ENCODE measurements at places on chromosomes 2 and 18.
A peak's percentile ranks its signal among the peaks of the same experiment; 100 is the strongest.

- DNase-seq = no peak
These were observed 271.2 kb downstream of the EN1 start for GRCh38 chr2:118576109-118576855.

DNA sequence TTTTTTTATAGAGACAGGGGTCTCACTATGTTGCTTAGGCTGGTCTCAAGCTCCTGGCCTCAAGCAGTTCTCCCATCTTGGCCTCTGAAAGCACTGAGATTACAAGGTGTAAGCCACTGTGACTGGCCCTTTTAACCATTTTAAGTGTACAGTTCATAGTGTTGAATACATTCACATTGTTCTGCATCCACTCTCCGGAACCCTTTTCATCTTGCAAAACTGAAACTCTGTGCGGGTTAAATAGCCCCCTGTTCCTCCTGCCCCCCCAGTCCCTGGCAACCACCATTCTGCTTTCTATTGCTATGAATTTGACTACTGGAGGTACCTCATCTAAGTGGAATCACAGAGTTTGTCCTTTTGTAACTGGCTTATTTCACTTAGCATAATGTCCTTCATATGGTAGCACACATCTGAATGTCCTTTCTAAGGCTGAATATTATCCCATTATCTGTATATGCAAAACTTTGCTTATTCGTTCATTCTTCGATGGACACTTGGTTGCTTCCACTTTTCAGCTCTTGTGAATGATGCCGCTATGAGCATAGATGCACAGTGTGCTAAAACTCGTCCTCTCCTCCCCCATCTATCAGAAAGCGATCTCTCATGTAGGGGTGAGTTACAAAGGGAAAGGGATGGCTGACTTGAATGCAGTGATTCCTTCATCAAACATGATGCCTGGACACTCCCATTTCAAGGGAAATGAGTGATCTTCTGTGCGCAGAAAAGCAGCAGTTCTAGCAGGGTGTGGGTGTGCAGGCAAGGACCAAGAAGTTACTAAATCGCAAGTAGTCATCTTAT is 30.2 kb downstream of the CABLES1 start:
- no peak for DNase-seq

DNA sequence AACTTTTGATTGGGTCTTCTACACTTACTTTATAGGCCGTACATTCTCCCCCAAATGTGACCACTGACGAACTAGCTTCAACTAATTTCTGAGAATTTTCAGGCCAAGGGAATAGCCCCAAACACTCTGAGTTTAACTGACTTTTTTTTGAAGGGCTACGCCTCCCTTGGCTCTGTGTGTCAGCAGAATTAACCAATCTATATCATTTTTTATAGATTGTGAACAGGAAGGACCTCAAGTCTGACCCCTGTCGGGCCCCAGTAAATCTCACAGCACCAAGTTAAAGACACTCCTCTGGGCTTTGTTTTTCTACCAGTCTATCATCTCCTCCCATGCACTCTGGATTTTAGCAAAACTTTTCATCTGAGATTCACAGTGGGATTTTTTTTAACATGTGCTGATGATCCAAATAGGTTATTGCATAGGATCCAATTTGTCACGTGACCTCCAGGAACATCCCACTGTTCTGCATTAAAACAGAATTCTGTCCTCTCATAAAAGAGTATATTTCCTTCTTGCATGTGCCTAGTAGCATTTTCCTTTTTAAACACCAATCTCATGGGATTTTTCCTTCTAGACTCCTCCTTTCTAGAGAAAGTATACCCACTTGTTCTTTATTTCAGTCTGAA is 307.1 kb downstream of the OSR1 start:
- no peak for DNase-seq

GRCh38 chr2:161415987-161416707 is at the start of gene TBR1:
Gene TBR1 (plus strand): TSS chr2:161416297. CDS start chr2:161416411, 114 bp downstream.
- DNase-seq = no peak

DNA sequence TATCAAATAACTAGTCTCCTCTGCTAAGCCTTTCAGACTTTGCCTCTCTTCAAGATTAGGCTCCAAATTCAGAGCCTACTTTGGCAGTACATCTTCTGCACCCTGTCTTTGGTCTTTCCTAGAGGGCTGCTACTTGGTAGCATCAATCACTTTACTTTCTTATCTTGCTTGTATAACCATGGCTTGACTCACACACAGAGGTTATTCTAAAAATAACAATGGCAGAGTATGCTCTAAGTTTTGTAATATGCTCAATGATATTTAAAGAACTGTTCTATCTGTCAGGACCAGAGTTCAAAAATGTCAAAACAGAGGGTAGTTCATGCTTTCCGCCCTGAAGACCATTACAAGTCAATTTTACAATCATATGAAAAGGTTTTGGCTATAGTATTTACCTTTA is 27.7 kb downstream of the THOC1 start:
- DNase-seq = no peak

- no peak for DNase-seq
These were observed 49.5 kb downstream of the TIMM21 start for GRCh38 chr18:74197705-74198341.

GRCh38 chr2:73243884-73244570 is 9.9 kb downstream of the CCT7 start:
- no peak for DNase-seq

- no peak for DNase-seq
These were observed 3.3 kb upstream of the OSBPL6 start for GRCh38 chr2:178191004-178191508.

- DNase-seq = no peak
These were observed 4.3 kb downstream of the HNRNPLL start for GRCh38 chr2:38598200-38598990.

GRCh38 chr18:73891572-73892421 is 255.8 kb downstream of the FBXO15 start:
- DNase-seq = no peak

GRCh38 chr2:11930211-11930761 is 183.9 kb downstream of the LPIN1 start:
- no peak for DNase-seq

GRCh38 chr2:227324995-227325838 is at the start of gene MFF:
Gene MFF (plus strand): TSS chr2:227325251. CDS start chr2:227330666, 5,415 bp downstream.
- peak; percentile 86 for DNase-seq

GRCh38 chr2:26043862-26044696 is 10.2 kb downstream of the RAB10 start:
- no peak for DNase-seq

DNA sequence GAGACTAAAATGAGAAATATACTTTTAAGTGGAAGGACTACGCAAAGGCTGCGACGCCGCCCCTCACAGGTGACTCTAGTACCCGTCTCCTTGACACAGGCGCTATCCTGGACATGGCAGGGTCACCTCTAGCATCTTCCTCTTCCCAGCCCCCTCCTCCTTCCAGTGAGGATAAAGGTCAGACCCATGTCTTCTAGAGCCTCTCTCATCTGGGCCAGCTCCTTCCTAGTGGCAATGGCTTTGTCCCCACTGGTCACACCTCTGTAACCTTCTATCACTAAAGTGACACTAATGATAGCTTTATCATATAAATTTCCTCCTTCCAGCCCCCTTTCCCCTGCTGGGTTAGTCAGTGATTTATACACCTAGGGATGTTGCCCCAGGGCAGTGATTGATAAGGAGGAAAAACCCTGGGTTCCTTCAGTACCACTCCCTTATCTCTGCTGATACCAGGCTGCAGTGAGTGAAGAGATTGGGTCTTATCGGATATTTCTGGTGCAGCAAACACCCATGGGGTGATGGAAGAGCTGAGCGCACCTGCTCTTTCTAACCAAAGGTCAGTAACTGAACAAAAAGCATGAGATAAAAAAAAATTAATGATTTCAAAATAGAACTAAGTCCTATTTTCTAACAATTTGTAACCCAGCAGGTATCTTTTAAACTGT is 62.0 kb upstream of the FZD5 start:
- no peak for DNase-seq

DNA sequence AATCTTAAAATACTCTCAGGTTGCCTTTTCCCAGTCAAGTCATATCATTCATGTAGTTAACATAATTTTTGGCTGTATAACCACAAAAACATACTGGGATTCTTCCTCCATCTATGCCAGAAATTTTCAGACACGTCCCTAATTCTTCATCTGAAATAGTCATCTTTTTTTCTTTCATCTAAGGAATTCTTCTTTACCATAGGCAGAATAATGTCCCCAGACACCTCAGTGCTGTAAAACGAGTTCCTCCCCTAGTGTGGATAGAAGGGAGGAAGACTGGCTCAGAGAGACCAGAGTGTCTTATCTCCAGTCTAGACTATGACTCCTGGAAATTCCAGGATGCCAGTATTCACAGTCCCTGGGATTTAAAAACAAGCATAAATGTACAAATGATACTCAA is 127.8 kb downstream of the MREG start:
- DNase-seq = no peak

DNA sequence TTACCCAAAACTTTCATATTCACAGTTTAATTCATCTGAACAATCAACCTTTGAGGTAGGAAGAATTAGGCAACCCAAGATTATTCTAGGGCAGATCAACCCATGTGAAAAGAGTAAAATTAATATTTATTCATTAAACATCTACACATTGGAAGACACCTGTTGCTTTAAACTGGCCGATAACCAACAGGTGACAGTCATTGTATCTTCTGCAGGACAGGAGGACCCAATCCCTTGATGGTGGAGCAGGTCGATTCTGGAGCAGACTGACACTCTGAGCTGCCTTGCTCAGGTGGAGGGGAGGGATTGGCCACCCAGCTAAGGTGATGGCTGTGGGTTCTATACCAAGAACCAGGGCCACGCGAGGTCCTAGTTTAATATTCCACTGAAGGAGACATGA is 230.3 kb downstream of the OSR1 start:
- no peak for DNase-seq

DNA sequence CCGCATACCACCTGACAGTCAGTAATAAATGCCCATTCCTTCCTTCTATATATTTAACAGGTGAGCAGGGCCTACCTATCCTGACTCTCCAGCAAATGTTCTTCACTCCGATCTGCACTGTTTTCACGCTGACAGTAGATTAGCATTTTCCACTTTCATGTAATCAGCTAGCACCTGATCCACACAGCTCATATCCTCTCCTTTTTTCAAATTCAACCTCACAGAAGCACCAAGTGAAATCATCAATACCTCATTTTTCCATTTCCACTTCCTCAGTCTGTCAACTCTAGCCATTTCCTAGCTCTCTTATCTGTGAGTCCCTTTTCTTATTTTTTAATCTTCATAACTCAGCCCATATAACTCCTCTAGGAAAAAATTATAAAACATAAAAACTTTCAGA is 402.8 kb downstream of the ZEB2 start:
- DNase-seq = no peak

- no peak for DNase-seq
These were observed 267.3 kb downstream of the MTX2 start for GRCh38 chr2:176536439-176537133.

DNA sequence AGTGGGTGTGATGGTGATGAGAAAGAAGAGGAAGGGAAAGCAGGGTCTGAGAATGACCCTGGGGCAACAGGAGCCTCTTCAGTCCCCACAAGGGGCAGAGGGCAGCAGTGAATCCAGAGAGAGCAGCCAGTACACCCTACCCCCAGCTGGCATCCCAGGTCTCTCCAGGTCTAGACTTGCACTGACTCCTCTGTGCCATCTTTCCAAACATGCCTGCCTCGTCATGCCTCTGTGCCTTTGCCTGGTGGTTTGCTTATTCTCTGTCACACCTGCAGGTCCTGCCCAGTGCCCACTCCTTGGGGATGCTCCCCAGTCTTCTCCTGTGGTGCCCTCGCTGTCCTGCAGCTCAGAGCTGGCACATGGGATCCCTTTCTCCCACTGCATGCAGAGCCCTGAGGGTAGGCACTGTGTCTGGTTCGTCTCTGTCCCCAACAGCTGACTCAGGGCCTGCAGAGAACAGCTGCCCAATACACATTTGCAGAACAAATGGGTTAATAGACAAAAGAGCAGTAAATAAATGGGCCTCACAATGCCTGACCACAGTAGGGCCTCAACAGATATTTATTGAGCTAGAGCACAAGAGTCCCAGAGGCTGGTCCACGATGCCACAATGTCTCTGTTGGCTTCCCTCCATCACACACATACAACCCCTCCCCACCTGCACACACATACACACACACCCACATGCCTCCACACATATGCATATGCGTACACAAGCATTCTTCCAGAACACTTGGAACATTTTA is 89.8 kb downstream of the HS1BP3 start:
- DNase-seq = no peak

DNA sequence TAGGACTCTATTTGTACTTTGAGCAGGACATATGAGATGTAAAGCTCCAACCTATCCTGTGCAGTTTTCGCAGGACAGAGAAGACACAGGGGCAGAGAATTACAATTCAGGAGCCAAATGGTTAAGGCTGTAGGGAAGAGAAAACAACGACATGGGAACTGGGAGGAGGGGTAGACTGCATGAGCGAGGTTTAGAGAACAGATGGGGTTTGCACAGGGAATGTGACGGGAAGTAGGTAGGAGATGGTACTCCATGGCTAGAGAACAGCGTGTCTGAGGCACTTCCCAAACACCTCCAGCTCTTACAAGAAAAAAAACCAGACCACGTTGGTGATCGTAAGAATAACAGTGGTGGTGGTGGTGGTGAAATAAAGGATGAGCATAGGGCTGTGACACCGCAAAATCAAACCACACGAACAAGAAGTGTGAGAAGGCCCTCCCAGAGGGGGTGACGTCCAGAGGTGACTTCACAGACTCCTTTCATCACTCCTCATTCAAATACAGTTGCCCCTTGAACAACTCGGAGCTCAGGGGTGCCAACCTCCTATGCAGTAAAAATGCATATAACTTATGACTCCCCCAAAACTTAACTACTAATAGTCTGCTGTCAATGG is 92.7 kb downstream of the FARSB start:
- no peak for DNase-seq

DNA sequence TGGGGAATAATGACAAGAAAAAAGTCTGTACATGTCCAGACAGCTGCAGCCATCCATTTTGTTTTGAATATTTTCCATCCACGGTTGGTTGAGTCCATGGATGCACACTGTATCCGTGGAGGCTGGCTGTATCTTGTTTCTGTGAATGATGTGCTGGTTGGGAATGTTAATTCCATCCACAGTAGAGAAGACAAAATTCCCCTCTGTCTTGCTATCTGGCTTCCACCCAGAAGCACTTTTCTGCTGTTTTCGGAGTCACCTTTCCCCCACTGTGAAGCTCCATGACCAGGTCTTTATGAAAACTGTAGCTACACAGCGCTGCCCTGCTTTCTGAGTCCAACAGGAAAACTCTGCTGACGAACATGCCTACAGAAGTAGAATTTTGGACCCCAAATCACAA is 122.3 kb downstream of the HRH4 start:
- no peak for DNase-seq

- no peak for DNase-seq
These were observed 97.8 kb downstream of the B3GNT2 start for GRCh38 chr2:62293490-62294271.

- no peak for DNase-seq
These were observed 387.6 kb downstream of the FIGN start for GRCh38 chr2:163347982-163348856.

Measured in stimulated activated CD8-positive, alpha-beta memory T cell treated with anti-CD3 and anti-CD28 coated beads, Interleukin-15, amount 100 ng/mL, for 1 hour (primary cell).